ENCODE measurements at places on chromosomes 1 and 21.

DNA sequence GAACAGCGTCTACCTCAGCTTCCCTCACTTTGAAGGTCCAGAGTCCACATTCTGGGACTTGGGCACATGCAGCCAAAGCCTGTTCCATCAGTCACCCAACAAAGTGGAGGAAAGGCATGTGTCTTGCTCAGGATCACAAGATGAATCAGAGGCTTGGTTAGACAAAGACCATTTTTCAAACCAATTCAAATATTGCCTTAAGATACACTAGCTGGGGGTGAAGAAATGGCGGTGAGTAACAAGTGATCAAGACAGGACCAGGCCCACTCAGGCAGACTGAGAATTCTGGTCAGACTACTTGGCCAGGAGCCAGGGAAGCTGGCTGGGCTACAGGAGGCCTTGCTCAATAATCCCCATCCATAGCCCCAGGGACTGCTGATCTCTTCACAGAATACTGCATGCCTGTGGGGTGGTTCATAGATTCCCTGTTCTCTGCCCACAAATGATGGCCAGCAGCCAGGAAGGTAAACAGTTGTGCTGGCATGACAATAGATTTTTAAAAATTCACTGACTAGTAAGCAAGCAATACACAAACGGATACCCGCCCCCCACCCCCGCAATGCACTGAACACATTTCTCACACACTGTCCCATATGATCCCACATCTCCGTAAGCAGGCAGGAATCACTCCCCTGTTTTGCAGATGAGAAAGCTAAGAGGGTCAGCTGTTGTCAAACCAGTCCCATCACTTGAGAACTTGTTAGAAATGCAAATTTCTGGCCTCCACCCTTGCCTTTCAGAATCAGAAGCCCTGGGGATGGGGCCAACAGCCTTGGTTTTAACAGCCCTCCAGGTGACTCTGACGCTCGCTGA lies 27.2 kb downstream of the ERI3 start:
- no peak for DNase-seq

- DNase-seq: no peak
These were observed 15.6 kb upstream of the HMGCS2 start for GRCh38 chr1:119784191-119784781.

DNA sequence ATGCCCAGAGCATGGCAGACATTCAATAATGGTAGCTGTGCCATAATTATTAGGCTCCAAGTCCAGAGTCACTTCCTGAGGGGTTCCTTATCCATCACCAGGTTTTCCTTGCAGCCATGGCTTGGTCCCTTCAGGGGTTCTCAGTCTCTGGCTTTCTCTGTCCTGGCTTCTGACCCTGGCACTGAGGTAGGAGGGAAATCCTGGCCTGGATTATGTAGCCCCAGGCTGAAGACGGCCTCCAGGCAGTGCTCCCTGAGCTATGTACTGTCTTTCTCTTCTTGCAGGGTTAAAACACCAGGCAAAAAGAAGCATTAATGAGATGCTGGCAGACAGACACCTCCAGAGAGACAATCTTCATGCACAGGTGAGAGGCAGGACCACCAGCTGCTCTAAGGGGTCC lies 9.5 kb upstream of the PADI3 start:
- DNase-seq: peak; percentile 87

- no peak for DNase-seq
These were observed 308.2 kb downstream of the BRINP3 start for GRCh38 chr1:190169311-190170067.

- no peak for DNase-seq
These were observed 2.0 kb downstream of the TNFSF18 start for GRCh38 chr1:173048621-173049321.

DNA sequence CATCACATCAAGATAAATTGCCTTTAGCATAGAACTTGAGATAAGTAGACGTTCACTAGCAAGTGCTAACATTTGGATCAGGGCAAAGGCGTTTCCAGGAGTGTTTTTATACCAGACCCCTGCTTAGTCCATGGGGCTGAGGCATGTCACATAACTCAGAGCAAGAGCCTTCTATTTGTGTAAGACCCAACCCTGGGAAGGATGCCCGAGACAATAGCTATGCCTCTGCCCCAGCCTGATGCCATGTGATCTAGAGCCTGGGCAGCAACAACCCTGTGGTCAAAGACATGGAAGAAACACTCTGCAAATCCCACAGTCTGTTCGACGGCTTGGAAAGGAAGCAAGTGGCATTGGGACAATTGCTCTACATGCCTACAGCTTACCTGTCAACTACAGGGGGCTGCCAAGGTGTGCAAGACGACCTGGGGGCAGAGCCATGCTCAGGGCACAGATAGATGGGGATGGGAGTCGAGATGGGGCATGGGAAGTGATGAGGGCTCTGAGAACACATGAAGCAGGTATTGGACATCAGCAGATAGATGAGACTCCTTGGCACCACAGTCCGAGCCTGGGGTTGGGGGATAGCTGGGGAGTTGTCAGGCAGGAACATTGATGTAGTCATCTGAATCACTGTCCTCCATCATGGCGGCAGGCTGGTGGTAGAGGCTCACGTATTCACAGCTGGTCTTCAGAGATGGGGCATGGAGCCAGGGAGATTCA lies 7.3 kb downstream of the IL24 start:
- DNase-seq: no peak

DNA sequence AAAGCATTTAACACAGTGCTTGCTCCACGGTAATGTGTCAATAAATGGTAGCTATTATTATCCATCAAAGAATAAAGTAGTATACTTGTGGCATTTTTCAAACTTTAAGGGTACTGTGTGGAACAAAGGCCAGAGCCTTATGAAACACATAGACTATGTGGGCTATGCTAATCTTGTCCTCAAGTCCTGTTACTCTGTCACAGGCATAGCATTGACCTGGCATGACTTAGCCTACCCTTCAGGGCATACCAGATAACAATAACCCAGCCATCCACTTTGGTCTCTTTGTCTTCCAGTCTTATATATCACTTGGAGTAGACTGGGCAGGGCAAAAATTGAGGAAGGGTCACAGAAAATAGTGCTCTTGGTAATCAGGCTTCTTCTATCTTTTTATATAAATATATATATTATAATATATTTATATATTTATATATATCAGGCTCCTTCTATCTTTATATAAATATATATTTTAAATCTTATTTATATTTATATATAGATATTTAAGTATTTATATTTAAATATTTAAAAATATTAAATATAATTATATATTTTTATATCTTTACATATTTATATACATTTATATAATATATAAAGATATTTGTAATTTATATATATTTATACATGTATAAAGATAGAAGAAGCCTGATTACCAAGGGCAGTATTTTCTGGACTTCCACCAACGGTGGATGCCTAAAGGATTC lies 66.1 kb upstream of the CNN3 start:
- DNase-seq: no peak

GRCh38 chr1:247942624-247943023 lies 6.0 kb upstream of the OR2L8 start:
- DNase-seq: no peak

DNA sequence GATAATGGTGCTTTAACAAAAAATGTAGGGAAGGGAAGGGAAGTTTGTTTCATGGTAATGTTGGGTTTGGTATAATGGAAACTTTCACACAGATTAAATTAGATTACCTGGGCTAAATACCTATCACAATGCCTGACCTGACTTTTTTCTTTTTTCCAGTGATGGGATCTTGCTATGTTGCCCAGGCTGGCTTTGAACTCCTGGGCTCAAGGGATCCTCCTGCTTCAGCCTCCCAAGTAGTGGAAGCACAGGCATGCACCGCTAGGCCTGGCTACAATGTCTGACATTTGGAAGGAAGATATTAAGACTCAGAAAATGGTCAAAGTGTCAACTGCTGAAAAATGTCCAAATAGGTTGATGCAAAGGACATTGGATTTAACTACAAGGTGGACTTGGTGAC lies 67.4 kb downstream of the KCNK1 start:
- DNase-seq: no peak

- DNase-seq: no peak
These were observed 74.6 kb downstream of the GPR88 start for GRCh38 chr1:100612540-100612939.

DNA sequence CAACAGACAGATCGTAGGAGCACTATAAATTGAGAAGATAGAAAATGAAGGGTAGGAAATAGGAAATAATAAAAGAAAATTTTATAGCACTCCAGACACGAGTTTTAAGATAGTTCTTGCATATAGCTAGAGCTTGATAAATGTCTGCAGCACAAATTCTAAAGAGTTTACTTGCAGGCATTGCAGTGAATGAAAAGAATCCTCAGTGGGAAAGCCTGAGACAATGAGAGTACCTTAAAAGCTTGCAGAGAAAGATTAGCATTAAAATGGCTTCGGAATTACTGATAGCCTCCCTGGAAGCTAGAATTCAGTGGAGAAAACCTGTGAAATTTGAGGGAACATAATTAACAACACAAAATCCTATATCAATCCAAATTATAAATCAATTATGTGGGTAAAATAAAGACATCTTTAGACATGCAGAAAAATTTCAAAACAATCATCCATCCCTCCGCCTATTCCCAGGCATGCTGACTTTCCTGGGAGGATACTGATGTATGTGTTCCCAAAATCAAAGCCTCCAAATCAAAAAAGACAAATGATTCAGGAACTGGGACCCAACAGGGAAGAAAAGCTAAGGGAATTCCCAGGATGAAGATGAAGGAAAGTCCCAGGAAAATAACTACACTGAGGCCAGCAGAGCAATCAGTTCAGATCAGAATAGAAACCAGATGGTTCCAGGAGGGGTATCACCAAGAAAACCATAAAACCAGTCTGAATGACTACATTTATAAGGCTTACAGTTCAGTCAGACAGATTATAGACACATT lies 305.9 kb upstream of the USP25 start:
- DNase-seq: no peak

DNA sequence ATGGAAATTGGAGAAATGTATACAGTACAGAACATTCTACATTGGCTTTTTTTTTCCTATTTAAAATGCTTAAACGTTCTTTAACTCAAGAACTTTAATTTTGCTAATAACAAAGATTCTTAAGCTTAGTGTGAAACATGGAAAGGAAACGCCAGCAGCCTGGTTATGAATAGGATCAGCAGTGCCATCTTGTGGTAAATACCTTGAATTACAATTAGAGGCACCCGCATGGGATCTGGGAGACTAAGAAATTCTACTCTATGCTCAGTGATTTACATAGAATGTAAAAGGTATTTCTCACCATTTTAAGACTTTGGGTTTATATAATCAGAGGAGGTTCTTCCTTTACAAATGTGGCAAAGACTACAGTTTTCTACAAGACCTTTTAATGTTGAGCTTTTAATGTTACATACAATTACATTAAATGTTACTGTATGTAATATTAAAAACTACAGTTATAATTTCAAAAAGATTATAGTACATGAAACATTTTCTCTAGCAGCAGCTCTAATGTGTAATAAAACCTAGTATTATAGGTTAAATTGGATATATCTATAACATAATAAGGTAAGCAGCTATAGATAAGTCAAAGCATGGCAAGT lies 32.1 kb upstream of the APOBEC4 start:
- DNase-seq: no peak

GRCh38 chr1:87143413-87144135 lies 185.1 kb upstream of the LMO4 start:
- no peak for DNase-seq

- peak; percentile 48 for DNase-seq
These were observed 100.3 kb downstream of the CACNA1E start for GRCh38 chr1:181583598-181583997.

GRCh38 chr1:246587606-246588005 lies 21.4 kb downstream of the CNST start:
- no peak for DNase-seq

GRCh38 chr1:18109058-18109755 lies 1.6 kb downstream of the IGSF21 start:
- no peak for DNase-seq

DNA sequence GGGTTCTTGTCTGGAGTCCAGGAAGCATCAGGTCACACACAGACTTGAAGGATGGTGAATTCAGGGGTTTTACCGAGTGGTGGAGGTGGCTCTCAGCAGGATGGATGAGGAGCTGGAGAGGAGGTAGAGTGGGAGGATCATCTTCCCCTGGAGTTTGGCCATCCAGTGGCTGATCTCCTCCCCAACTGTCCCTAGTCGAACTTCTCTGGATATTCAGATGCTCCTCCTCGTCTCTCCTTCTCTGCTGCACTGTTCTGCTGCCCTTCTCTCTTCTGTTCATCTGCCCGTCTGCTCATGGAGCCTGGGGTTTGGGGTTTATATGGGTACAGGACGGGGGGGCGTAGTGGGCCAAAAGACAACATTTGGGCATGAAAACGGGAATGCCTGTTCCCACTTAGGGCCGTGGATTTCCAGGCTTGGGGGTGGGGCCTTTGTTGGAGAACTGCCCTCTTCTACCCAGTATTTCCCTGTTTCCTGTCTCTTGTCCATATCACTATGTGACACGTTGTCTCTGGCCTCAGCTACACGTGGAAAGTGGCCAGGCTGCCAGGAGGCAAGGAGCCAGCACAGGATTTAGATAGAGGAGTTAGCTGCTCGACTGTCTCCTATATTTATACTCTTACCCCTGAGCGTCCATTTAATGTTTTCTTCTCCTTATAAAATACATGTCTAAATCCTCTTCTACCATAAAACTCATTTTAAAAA lies 76.7 kb downstream of the SIPA1L2 start:
- no peak for DNase-seq

- no peak for DNase-seq
These were observed 2.3 kb downstream of the HMGCS2 start for GRCh38 chr1:119766374-119766794.

GRCh38 chr1:66932291-66932690 lies 7.5 kb downstream of the MIER1 start:
- no peak for DNase-seq

DNA sequence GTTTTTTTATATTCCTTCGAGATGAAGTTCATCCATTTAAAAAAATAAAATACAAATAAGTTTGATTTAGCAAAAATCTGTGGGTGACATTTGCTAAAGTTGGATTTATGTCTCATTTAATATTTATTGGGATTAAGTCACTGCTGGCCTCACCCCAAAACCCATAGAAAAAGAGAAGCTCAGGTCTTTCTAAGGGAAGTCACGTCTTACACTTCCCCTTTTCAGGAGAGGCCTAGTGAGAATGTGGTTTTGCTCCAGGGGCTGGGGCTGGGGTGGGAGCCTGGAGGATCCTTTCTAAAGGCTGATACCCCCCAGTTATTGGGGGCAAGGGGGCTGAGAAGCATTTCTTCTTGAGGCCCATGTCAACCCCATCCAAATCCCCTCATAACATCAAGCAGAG lies 300.3 kb downstream of the DSCAM start:
- DNase-seq: no peak

DNA sequence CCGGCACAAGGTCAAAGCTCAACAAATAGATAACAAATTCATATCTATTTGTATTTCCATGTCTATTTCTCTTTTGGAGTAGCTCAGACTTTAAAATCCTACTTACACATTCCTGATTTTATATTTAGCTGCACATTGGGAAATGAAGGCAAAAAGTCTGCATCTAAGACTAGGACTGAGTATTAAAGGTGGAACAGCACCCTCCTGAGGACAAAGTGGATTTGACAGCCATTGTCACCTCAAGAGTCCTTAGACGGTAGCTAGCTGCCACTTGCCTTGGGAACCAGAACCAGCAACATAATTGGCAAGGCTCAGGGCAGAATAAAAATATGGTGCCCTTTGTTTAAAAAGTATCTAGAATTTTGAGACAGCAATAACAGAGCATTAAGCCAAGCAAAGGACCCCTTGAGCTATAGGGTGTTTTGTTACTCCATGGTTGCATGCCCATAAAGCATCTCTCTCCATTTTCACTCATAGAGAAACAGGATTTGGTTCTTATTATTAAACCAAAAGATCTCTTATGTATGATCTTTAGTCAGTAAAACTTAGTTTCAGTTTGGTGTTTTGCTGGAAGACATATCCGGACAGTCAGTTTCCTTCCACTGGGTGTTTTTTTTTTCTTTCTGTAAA lies 30.0 kb upstream of the SGIP1 start:
- peak; percentile 58 for DNase-seq

- DNase-seq: no peak
These were observed 37.8 kb downstream of the IER5 start for GRCh38 chr1:181126289-181126688.
